Endothelial cell of umbilical vein (primary cell): ENCODE measurements at places on chromosomes 1 and 21. TPM values are rescaled to one million over a fixed set of nuclear protein-coding genes. Genes with fewer than 3 reads are reported as not detected.

BGLAP gene
- 1.0 and 2.4 TPM in 2 replicates for total RNA-seq

TRABD2B gene
- not detected in 2 replicates for total RNA-seq

NDC1 gene
- 29.2 and 30.2 TPM in 2 replicates for total RNA-seq

SYNC gene
- total RNA-seq, result 6.5 and 9.4 TPM in 2 replicates

CDK11B gene
- total RNA-seq, result 31.9 and 32.0 TPM in 2 replicates

ATP1A2 gene
- not detected in 2 replicates for total RNA-seq

SLAMF6 gene
- not detected in 2 replicates for total RNA-seq

DNA sequence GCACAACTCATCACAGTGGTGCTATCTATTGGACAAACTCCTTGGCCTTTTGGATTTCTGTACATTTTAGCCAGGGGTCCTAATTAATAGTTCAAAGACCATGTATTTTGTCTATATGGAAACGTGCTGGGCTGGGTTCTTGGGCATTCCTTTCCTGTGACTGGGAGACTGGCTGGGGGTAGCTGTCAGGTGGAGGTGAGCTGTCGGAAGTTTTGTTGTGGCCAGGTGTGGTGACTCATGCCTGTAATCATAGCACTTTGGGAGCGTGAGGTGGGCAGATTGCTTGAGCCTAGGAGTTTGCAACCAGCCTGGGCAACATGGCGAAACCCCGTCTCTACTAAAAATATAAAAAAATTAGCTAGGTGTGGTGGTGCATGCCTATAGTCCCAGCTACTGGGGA is 392.4 kb downstream of the RPS6KC1 start:
- DNase-seq, result no peak
- no peaks in the 10 kb centered on the region for H3K27me3 ChIP-seq
- no peak overlapping the region for H3K4me3 ChIP-seq
- H3K27ac ChIP-seq, result no peak overlapping the region

DNA sequence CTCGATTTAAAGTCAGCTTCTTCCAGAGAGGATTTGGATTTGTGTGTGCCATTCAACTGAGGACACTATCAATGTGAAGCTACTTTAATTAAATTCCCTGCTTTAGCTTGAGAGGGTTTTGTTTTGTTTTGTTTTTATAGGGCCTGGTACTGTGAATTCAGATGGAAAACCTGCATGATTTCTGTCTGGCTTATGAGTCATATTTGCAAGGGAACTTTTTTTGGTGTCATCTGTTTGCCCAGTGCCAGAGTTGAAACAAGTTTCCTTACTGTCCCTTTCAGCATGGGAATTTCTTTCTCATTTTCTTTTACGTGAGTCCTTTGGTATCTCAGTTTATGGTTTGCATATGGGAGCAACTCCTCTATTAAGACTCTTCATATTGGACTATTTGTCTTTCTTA is 194.6 kb downstream of the GREM2 start:
- H3K27me3 ChIP-seq, result no peaks in the 10 kb centered on the region
- DNase-seq, result no peak
- H3K4me3 ChIP-seq, result no peak overlapping the region
- H3K27ac ChIP-seq, result no peak overlapping the region

DNA sequence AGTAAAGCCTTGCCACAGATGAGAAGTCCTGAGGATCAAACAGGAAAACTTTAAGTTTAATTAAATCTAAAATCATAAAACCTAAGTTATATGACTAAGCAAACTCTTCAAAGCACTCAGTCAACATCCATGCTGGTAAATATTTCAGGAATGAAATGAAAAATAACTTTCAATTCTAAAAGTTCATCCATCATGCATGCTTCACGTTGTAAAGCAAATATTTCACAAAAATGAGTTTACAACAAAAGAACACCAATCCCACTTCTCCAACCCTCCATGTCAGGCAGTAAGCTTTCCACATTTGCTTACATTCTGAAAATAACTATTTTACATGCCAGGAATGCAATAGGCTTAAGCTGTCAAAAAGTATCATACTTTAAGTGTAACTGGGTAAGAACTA is 16.8 kb downstream of the APP start:
- no peaks in the 10 kb centered on the region for H3K27me3 ChIP-seq
- H3K36me3 ChIP-seq, result no peaks in the 10 kb centered on the region
- no peak overlapping the region for H3K4me3 ChIP-seq

DNA sequence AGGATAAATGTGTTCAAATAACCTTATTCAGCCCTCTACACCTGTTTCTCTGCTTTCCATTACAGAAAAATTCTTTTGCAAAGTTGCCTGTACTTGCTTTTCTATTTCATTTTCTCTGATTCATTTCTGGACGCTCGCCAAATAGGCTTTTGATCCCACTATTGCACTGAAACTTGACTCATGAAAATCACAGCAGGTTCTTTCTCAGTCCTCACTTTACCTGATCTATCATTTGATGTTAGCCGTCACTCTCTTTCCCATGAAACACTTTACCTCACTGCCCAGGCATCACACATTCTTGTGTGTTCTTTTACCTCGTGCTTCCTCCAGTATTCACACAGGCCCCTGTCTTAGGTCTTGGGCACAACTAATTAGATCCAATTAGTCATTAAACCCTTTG is 26.2 kb downstream of the HSPA13 start:
- no peaks in the 10 kb centered on the region for H3K4me1 ChIP-seq
- H3K27me3 ChIP-seq, result no peaks in the 10 kb centered on the region
- no peak for DNase-seq
- H3K4me3 ChIP-seq, result no peak overlapping the region
- H3K36me3 ChIP-seq, result no peaks in the 10 kb centered on the region

GRCh38 chr1:205301842-205302588 is 19.5 kb downstream of the NUAK2 start:
- H3K27ac ChIP-seq, result no peak overlapping the region
- peaks cover 17% of the 10 kb centered on the region for H3K4me1 ChIP-seq
- H3K27me3 ChIP-seq, result no peaks in the 10 kb centered on the region
- H3K36me3 ChIP-seq, result no peaks in the 10 kb centered on the region
- H3K4me3 ChIP-seq, result no peak overlapping the region
- DNase-seq, result no peak

DNA sequence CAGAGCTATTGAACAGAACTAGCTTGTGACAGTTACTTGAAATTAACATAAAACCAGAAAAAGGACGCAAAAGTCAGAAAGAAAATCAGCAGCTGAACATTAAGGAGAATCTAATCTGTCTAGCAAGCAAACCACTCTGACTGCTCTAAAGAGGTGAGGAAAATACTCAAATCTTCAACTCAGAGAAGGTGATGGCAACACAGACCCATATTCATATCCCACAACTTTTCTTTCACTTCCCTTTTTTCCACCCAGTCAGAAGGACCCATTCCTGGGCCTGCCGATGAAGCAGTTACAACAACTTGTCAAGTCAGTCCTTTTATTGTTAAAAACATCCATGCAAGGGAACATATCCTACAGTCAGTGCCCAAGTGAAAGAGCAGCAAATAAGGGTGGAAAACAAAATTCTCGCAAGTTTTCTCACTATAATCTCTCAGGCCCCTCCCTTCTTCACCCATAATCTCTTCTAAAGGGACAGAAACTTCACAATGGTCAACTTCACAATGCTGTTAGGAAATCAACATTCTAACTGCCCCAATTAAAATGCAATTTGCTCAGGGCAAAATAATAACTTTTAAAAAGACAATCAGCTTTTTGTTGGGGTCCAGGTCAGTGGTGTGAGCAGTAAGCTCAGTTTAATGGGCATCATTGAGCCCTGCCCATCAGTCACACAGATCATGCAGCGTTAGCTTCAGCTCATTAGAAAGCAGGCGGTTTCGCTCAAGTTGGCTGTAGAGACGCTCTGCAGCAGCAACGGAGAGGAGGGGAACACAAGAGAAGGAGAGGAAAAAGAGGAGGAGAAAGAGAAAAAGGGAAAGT is 3.6 kb upstream of the NUP210L start:
- peaks cover 22% of the 10 kb centered on the region for H3K4me1 ChIP-seq
- H3K27ac ChIP-seq, result no peak overlapping the region
- no peaks in the 10 kb centered on the region for H3K27me3 ChIP-seq
- no peak for DNase-seq
- H3K36me3 ChIP-seq, result peaks cover 36% of the 10 kb centered on the region
- H3K4me3 ChIP-seq, result no peak overlapping the region

DNA sequence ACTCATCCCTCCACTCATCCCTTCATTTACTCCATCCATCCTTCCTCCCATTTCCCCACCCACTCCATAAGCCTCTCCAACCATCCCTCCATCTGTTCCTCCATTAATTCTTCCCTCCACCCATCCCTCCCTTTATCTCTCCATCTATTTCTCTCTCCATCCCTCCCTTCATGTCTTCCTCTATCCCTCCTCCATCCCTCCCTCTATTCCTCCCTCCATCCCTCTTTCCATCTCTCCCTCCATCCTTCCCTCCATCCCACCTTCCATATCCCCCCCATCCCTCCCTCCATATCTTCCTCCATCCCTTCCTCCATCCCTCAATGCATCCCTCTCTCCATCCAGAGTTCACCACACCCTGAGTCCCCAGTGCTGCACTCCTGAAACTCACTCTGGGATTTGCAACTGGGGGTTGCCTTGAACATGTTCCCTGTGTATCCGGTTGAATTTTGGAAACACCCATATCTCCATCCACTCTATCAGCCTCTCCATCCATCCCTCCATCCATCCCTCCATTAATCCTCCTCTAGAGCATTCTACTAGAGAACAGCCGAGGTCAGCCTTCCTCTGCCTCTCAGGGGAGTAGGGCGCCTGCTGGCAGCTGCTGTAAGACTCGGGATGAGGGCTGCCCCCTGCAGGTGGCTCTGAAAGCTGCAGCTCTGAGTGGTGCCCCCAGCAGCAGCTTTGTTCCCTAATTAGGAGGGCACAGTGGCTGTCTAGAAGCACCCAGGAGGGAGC is 39.4 kb downstream of the ABCG1 start:
- peaks cover 13% of the 10 kb centered on the region for H3K4me1 ChIP-seq
- no peaks in the 10 kb centered on the region for H3K36me3 ChIP-seq
- H3K4me3 ChIP-seq, result no peak overlapping the region

- H3K36me3 ChIP-seq, result no peaks in the 10 kb centered on the region
- H3K4me1 ChIP-seq, result peaks cover 2% of the 10 kb centered on the region
- no peak overlapping the region for H3K4me3 ChIP-seq
- no peaks in the 10 kb centered on the region for H3K27me3 ChIP-seq
- DNase-seq, result no peak
- no peak overlapping the region for H3K27ac ChIP-seq
Observed at GRCh38 chr1:243726806-243727502, 123.1 kb downstream of the AKT3 start.

- no peaks in the 10 kb centered on the region for H3K27me3 ChIP-seq
- H3K4me1 ChIP-seq, result no peaks in the 10 kb centered on the region
- no peak overlapping the region for H3K27ac ChIP-seq
- no peak overlapping the region for H3K4me3 ChIP-seq
- H3K36me3 ChIP-seq, result no peaks in the 10 kb centered on the region
Observed at GRCh38 chr1:233981042-233981675, 76.7 kb downstream of the SLC35F3 start.

- H3K27ac ChIP-seq, result no peak overlapping the region
- no peaks in the 10 kb centered on the region for H3K36me3 ChIP-seq
- no peaks in the 10 kb centered on the region for H3K4me1 ChIP-seq
- no peak overlapping the region for H3K4me3 ChIP-seq
Observed at GRCh38 chr1:210446479-210446878, 117.8 kb downstream of the HHAT start.

DNA sequence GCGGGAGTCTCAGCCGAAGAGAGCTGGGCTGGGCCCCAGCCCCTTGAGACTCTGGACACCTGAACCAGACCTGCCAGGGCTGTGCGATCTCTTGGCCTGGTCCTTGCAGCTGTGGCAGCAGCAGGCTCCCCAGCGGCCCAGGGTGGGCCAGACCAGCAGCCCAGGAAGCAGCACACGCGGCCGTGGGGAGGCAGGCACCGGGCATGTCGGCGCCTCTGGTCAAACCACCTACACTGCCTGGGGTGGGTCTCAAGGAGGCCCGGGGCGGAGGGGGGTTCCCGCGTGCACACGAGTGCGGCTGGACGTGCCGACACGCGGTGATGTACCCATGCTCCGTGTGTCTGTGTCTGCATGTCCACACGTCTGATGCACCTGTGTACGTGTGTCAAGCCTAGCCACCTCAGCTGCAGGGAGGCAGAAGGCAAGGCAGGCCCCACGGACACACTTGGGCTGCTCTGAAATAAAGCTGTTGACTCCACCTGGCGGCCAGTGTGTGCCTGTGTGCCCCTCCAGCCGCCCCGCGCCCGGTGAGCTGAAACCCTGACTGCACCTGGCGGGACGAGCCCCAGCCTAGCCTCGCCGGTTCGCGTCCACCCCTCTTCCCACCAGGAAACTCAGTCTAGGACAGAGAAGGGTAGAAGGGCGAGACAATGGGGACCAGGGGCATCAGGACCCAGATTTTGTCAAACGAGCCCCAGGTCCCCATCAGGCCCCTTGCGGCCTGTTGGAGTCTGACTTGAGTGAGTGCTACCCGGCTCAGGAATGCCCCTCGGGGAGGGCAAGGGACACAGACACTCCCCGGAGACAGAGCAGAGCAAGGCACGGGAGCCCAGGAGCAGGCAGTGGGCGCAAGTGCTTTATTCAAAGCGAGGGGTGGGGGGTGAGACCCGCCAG is 11.6 kb downstream of the SCNN1D start:
- DNase-seq, result peak; percentile 50
- no peak overlapping the region for H3K27ac ChIP-seq
- no peaks in the 10 kb centered on the region for H3K27me3 ChIP-seq

GRCh38 chr1:193431265-193431977 is 245.0 kb upstream of the B3GALT2 start:
- peaks cover 10% of the 10 kb centered on the region for H3K4me1 ChIP-seq
- no peak overlapping the region for H3K4me3 ChIP-seq
- no peaks in the 10 kb centered on the region for H3K36me3 ChIP-seq
- DNase-seq, result peak; percentile 74

- no peaks in the 10 kb centered on the region for H3K36me3 ChIP-seq
- H3K27ac ChIP-seq, result no peak overlapping the region
- no peak overlapping the region for H3K4me3 ChIP-seq
- H3K4me1 ChIP-seq, result no peaks in the 10 kb centered on the region
- H3K27me3 ChIP-seq, result no peaks in the 10 kb centered on the region
- DNase-seq, result no peak
Observed at GRCh38 chr21:17802572-17802971, 16.6 kb downstream of the C21orf91 start.

- H3K27ac ChIP-seq, result no peak overlapping the region
- peaks cover 25% of the 10 kb centered on the region for H3K4me1 ChIP-seq
- DNase-seq, result no peak
- H3K4me3 ChIP-seq, result no peak overlapping the region
- no peaks in the 10 kb centered on the region for H3K36me3 ChIP-seq
Observed at GRCh38 chr1:58392083-58392482, 154.4 kb downstream of the OMA1 start.

GRCh38 chr1:27832762-27833161 is 2.2 kb downstream of the PPP1R8 start:
- peak; percentile 54 for DNase-seq
- H3K36me3 ChIP-seq, result peaks cover 6% of the 10 kb centered on the region
- H3K4me3 ChIP-seq, result peak overlapping the region; percentile 93

DNA sequence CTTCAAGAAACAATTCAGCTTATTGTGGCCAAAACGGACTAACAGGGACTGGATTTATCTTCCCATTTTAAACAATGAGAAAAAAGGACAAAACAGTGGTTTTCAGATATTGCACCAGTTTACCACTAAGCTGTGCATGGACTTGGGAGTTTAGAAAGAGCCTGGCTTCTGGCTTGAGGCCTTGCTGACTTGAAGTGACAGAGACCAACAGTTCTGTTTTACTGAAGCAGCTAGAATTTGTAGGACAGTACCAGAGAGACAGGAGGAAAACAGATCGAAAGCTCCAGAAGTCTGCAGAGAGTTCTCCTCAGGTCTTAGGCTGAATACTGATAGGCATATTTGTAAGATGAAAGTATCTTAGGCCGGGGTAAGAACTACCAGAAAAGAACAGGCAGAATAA is 20.5 kb downstream of the FCRL4 start:
- no peak for DNase-seq
- H3K4me3 ChIP-seq, result no peak overlapping the region
- H3K36me3 ChIP-seq, result no peaks in the 10 kb centered on the region
- no peak overlapping the region for H3K27ac ChIP-seq
- no peaks in the 10 kb centered on the region for H3K27me3 ChIP-seq
